Cortex of kidney (tissue), 1 donor: ENCODE measurements at places on chromosomes 1 and 21.

DNA sequence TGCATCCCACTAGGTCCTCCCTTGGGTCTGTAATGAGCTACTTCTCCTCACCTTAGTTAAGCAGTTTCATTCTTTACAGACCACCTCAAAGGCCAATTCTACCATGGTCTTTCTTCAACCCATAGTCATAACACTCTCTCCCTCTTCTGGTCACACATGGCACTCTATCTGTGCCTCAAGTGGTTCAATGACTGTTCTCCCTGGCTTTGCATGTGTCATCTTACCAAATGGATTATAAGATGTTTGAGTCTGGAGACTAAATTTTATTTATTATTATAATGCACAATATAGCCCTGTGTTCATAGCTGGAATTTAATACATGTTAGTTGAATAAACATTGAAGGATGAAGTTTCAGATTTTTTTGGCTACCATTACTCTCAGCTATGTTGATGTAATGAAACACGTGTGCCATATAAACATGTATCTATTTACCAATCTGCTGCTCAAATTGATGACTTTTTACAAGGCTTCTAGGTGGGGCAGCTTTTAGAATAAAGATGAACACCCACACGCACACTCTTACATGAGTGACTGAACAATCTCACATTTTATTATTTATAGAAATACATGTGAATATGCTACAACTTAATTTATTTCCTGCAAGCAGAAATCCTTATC lies 102.1 kb downstream of the RUNX1 start:
- no peak for DNase-seq

DNA sequence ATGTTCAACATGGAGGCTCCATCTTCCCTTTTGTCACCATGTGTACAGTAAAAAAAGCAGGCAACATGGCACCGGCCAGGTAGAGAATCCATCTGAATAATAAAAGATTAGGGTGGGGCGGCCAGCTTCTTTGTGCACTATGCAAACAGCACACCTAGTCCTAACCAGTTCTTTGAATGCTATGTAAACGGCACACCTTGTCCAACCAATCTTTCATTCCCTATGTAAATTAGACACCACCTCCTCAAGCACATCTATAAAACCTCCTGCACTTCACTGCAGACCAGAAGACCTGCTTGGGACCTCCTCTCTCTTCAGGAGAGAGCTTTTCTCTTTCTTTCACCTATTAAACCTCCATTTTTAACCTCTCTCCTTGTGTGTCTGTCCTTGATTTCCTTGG lies 28.2 kb downstream of the TFB2M start:
- no peak for DNase-seq

DNA sequence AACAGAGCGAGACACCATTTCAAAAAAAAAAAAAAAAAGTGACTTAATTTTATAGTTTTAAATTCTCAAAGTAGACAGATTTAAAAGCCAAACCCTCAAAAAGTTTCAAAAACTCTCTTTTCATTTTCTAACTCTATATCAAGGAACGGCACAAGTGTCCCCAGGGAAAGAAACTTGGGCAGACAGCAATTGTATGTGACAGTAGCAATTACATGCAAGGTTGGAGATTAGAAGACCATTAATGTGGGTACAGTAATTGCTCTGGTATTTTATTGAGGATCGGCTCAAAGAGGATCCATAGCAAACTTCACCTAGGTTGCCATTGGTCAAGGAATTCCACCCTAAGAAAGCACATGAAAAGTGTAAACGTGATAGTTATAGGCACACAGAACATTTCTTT lies 46.2 kb downstream of the ACBD6 start:
- no peak for DNase-seq

- no peak for DNase-seq
These were observed 17.3 kb downstream of the SARS1 start for GRCh38 chr1:109231066-109231465.

DNA sequence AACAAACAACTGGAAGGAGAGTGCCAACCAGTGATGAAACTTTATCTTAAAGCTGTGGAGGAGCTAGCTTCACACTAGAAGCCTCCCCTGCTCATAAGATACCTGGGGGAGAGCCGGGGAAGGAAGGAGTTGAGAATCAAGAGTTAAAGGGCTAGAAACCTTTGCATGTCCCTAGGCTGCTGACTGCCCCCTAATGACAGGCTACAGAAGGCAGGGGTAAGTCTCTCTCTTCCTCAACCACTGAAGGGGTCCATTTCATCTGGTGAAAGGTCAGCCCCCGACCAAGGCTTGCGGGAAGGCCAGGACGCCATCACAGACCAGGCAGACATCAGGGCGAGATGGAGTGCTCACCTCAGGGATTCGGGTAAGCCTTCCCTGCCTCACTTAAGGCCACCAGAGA lies 65.6 kb upstream of the GRHL3 start:
- DNase-seq = no peak

- DNase-seq = no peak
These were observed 74.2 kb downstream of the SSBP3 start for GRCh38 chr1:54331843-54332463.
